Stimulated activated CD4-positive, alpha-beta T cell treated with anti-CD3 and anti-CD28 coated beads, Interleukin-1b, Interleukin-23, amount 100 ng/mL, for 1 hour (primary cell): ENCODE measurements at places on chromosomes 1 and 21.
A peak's percentile ranks its signal among the peaks of the same experiment; 100 is the strongest.

- no peak for DNase-seq
Observed at GRCh38 chr1:163565166-163565565, 243.4 kb downstream of the NUF2 start.

DNA sequence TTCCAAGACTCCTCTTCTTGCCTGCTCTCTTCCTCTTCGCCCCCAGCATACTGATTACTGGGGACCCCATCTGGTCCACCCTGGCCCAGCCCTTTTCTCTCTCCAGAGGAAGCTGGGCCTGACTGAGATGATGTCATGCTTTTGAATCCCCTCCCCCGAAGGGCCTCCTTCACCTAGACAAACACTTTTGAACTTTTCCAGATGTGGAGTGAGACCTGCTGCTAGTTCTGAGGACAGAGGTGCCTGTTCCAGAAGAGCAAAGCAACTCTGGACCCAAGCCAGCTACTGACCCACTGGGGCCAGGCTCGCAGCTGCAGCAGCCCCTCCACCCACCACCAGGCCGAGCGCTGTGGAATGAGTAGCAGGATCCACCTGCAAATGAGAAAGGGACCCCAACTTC is 8.4 kb downstream of the CD34 start:
- no peak for DNase-seq

DNA sequence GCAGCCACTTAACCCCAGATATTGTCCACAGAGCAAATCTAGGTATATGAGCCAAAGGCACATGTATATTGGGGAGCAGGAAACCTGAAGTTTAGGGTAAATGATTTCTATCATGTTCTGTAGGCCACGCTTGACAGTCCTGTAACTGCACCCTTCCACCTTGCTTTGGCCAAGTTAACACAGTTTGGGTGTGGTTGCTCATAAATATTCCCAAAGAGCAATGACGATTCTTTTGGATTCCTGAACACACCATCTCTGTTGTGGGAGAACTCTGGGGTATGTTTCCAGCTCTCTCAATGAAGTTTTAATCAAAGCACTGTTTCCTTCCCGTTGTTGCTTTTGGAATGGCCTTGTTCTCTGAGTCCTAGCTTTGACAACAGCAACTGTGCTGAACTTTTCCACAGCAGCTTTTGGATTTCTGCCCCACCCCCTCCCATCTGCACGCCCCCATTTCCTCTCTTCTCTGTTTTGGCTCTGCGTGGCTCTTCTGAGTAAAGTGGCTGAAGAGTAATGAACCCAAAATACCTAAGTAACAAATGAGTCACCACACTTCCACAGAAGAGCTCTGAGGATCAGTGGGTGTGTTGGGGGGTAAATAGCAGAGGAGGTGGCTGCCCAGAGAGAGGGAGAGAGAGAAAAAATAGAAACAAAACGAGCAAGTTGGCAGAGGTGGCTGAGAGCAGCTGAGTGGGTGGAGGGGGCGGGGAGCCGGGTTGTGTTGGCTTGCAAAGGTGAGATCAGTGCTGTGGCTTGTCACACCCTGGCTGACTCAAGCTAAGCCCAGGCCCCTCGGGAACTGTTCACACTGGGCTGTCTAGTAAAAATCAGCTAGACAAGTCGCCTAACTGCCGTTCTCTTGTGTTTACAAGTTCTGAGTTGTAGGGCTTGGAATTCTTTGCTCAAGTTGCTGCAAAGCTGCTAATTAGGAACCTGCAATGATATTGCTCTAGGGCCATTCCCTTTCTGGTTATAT is 26.9 kb upstream of the RAP1A start:
- DNase-seq: peak; percentile 96

- no peak for DNase-seq
Observed at GRCh38 chr1:105442901-105443300, 1613.6 kb upstream of the PRMT6 start.

DNA sequence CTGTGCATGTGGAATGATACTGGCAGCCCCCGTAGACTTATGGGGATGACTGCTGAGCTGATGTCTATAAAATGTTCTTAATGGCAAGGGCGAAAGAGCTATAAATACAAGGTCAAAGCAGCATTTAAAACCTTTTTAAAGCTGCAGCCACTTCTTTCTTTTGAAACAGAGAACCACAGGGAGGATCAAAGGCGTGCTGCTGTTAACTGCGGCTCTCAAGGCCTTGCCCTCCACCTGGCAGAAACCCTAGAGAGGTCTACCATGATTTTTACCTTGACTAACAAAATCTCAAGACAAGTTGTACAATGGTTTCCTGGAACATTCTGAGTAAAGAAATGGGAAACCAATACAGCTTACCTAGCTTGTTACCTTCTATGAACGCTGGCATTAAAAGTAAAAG is 89.7 kb downstream of the SLC45A1 start:
- DNase-seq: no peak

- DNase-seq: no peak
Observed at GRCh38 chr1:202107321-202107761, 15.4 kb upstream of the GPR37L1 start.

- DNase-seq: no peak
Observed at GRCh38 chr1:159315381-159315780, 13.2 kb downstream of the FCER1A start.

DNA sequence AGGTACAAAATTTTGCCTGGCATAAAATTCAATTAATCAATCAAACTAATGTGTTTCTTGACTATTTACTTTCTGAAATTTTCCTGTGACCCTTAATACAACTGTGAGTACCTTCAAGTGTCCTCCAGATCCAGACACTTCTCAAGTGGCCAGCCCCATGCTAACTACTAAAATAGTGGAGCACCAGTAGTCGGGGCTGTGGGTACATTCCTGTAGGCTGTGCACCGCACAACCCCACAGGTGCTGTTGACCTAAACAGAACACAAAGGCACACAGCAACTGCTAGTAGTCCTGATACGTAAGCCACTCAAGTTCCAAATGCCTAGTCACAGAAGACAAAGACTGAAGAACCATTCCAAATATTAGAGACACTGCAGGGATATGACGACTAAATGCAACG is 36.6 kb downstream of the TMEM50B start:
- no peak for DNase-seq

GRCh38 chr1:36691374-36691773 is 208.7 kb upstream of the CSF3R start:
- DNase-seq: no peak

- no peak for DNase-seq
Observed at GRCh38 chr1:58942759-58943191, 158.9 kb upstream of the JUN start.

- no peak for DNase-seq
Observed at GRCh38 chr1:60066001-60066400, 7.6 kb downstream of the C1orf87 start.

- no peak for DNase-seq
Observed at GRCh38 chr1:51612447-51612961, 4.4 kb upstream of the OSBPL9 start.

DNA sequence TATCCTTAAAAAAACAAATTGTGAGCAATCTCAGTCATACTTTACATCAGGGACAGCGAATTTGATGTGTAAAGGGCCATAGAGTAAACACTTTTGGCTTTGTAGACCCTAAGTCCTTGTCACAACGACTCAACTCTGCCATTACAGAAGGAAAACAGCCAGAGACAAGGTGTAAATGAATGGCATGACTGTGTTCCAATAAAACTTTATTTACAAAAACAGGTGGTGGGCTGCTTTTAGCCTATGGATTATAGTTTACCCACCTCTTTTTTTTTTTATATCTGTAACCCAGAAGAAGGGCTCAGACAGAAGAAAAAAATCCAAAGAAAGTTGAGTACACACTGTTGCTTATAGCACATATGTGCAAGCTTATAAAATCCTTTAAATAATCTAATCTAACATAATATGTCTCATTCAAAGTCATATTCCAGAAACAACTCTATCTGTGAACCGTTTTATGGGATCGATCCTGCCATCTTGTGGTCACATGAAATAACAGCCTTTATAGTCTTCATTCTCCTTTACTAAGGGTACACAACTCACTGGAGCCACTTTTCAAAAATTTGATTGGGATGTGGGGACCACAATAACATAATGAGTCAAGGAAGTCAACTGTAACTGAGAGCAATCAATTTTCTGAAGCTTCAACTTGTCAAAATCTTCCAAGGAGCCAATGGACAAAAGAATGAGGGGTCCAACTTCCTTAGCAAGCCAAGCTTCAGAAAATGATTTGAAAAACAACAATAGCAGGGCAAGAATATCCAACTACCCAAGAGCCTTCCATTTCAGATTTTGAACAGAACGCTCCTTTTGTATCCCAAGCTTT is 142.2 kb upstream of the KRTAP19-8 start:
- no peak for DNase-seq

GRCh38 chr1:22739648-22740385 is 29.2 kb downstream of the EPHB2 start:
- no peak for DNase-seq

DNA sequence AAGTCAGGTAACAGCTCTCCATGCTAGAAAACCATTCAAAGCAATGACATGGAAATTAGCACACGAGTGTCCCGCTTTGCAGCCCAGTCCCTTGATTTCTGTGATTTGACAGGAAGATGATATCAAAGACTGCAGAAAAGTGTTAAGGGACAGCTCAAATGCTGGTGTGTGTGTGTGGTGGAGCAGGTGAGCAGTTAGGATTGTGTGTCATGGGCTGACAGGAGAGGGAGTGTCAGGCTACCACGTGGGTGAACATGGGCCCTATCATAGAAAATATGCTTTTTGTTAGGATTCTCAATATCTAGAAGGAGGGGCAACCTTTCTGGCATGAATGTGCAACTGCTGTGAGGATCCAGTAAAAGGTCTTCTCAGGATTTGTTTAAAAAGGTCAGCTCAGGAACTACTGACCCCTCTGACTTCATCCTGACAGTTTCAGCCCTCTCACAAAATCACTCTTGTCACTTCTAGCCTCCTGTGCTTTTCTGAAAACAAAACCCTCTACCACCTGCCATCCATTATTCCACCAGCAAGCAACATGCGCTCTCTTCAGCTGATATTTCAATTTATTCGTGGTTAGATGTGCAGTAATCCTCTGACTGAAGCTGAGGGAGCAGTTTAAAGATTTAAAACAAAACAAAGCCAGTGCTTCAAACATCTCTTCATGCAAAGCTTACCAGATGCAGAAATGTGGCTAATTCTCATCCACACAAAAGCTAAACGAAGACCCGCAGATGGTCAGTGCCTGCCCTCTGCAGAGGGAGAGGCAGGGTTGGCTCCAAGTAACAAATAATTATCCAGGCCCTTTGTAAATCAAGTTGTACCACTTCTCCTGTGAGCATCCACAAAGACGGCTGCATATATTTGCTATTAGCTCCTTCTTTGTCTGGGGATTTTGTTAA is 397.9 kb downstream of the PTBP2 start:
- DNase-seq: no peak

DNA sequence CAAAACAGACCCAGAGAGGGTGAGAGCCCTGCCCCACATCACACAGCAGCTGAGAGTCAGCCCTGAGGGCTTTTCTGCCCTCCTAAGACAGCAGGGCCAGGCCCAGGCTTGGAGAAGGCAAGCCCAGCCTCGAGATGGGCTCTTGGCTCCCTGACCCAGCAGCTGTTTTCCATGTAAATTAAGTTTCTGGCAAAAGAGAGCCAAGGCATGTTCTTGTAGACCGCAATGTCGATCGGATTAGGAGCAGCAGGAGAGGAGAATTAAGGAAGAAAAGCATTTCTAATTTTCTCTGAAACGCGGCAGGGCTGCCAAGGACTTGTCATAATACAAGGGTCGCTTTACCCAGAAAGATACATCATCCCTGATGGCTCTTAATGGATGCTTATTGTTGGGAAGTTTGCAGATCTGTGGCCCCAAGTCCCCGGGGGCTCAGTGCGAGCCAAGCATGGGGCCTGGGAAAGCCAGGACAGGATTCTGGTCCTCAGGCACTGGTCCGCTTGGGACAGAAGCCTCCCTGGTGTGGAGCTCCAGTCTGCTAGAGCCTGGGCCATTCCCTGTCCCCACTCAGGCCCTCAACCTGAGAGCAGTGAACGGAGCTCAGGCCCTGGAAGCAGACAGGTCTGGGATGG is 62.8 kb downstream of the DMRTB1 start:
- DNase-seq: no peak

DNA sequence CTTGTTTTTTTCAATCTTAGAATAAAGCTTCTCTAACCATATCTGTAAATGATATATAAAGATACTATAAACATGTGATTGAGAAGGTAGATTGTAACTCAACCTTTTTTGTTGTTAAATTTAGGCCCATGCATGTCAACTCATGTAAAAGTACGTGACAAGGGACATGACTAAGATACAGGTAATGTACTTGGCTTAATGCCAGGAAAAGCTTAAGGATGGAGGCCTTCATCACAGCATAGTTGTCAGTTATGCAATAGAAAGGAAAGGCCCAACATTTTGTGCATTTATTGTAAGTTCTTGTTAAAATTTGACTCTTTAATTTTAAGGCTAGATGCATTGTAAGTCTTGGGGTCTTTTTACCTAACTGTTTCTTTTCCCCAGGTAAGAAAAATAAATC is 305.1 kb downstream of the LTN1 start:
- no peak for DNase-seq

DNA sequence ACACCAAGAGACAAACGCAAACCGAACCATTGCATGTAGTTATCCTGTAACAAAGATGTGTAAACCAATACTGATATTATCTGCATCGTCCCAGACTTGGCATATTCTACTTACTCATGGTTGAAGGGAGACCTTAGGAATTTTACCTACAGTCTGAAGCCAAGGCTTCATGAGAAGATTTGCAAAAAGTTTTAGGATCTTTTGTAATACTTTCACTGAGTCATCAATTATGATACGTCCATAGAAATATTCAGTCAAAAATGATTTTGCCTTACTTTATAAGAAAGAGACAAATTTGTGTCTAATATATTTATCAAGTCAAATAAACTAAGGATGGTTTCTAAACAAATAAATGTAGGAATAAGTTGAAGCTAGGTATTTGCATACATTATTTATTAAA is 1176.1 kb upstream of the ADGRL2 start:
- no peak for DNase-seq

DNA sequence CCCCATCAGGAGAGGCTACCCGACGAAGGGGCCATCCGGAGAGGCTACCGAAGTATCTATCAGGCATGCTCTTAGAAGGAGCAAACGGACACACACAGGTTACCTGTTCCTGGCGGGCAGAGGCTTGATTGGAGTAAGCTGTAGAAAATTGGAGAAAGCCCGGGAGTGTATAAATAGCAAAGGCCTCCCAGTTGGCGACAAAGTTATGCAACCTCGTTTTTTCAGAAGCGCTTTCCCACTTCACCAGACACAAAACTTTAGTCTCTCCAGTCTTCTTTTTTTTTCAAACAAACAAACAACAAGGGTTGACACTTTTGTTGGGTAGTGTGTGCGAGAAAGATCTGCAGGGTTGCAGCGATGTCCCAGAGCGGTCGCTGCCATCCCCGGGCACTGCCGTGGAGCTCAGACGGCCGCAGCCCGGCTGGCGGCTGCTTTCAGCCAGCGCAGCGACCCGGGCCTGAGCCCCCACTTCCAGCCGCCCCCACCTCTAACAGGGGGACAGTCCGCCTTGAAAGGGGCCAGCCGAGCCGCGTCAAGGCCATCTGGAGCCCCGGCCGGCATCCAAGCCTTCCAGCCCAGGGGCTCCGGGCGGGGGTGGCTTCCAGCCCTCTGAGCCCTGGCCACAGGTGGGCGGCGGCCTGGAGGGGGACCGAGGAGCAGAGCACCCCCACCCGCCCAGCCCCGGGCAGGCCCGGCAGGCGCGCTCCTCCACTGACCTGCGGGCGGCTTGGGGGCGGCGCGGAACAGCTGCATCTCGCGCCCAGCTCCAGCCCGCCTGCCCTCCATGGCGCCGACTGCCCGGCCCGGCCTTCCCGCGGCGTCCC is 616 bp downstream of the MCOLN3 start:
- DNase-seq: no peak

- no peak for DNase-seq
Observed at GRCh38 chr1:234164098-234164709, 209.1 kb upstream of the COA6 start.

- no peak for DNase-seq
Observed at GRCh38 chr1:230753586-230754251, 6.5 kb downstream of the CAPN9 start.

- no peak for DNase-seq
Observed at GRCh38 chr1:34975771-34976170, 9.4 kb downstream of the TMEM35B start.
